ENCODE measurements at places on chromosomes 5 and 9. TPM values are rescaled to one million over a fixed set of nuclear protein-coding genes. Genes with fewer than 3 reads are reported as not detected.

C9orf50 gene
- polyA plus RNA-seq = 0.20 TPM

IRX2 gene
- 2.7 TPM for polyA plus RNA-seq

TOR2A gene
- polyA plus RNA-seq = 8.0 TPM

FBP2 gene
- polyA plus RNA-seq = not detected

RNF183 gene
- polyA plus RNA-seq = not detected

ZNF189 gene
- 3.1 TPM for polyA plus RNA-seq

BTNL8 gene
- polyA plus RNA-seq = not detected
